ENCODE measurements at places on chromosomes 16 and 17. TPM values are rescaled to one million over a fixed set of nuclear protein-coding genes. Genes with fewer than 3 reads are reported as not detected.

The SPN gene
- 1.4 TPM for total RNA-seq

The C17orf78 gene
- total RNA-seq: not detected

The PYY gene
- total RNA-seq: not detected

The TBC1D3K gene
- total RNA-seq: not detected

The OTOP2 gene
- total RNA-seq: not detected

DNA sequence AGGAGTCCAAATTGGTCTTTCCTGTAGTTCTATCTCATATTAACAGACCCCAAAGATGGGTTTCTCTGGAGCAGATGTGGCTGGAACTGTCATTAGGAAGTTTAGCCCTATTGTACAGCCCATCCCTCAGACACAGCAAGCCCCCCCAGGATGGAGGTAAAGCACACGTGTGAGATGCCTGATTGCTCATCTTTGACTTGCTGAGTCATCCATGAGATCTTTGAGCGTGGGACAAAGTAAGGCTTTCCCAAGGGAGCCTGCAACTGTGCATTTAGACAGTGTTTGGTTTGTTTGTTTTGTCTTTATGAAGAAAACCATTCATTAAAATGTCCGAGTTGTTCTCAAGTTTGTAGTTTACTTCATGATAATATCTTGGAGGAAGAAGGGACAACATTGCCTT is 145.3 kb upstream of the CDH13 start:
- H3K4me1 ChIP-seq: no peaks in the 10 kb centered on the region
- no peaks in the 10 kb centered on the region for H3K36me3 ChIP-seq
- DNase-seq: no peak

GRCh38 chr16:10868104-10868595 is 8.9 kb upstream of the CIITA start:
- H3K4me1 ChIP-seq: peaks cover 30% of the 10 kb centered on the region
- H3K27me3 ChIP-seq: no peaks in the 10 kb centered on the region
- H3K4me3 ChIP-seq: no peak overlapping the region
- H3K36me3 ChIP-seq: no peaks in the 10 kb centered on the region

DNA sequence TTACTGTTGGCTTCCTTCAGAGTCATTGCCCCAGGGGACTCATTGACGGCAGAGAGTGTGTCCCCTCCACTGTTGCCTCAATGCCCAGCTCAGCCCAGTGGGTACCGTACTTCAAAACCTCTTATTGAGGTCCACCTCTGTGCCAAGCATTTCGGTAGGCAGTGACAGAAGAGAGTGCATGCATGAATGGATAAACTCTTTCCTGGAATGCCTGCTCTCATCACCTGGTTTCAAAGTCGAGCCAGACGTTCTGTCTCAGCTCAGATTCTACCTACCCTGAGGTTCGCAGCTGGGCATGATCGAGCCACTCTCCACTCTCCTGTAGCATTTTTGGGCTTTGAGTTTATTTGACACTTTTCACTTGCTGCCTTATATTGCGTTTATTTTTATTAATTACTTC is 647.0 kb downstream of the MAF start:
- H3K36me3 ChIP-seq: no peaks in the 10 kb centered on the region
- no peaks in the 10 kb centered on the region for H3K4me1 ChIP-seq
- no peak for DNase-seq
- H3K4me3 ChIP-seq: no peak overlapping the region
